ENCODE measurements at places on chromosomes 2 and 18.

DNA sequence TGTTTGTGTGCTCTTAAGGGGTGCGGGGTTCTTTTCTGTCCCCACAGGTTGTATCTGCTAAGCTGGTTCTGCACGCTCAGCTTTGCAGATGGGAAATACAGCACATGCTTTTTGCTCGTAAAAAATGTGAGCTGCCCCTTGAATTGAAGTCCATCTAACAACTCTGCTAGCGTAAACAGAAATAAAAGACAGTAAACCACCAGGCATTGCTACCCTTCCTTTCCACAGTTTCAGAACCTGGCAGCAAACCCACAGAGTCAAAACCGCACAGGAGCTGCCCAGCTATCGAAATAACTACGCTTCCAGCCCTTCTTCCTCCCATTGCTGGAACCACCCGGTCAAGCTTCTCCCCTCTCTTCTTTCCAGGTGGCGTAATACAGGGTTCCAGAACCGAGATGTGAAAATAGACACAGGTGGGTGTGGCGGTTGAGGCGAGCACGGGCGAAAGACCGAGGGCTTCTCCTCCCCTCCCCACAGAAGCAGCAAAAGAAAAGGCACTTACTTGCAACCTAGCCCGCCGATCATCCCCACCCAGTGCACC lies 479 bp downstream of the SCN9A start:
- DNase-seq, result peak; percentile 2

DNA sequence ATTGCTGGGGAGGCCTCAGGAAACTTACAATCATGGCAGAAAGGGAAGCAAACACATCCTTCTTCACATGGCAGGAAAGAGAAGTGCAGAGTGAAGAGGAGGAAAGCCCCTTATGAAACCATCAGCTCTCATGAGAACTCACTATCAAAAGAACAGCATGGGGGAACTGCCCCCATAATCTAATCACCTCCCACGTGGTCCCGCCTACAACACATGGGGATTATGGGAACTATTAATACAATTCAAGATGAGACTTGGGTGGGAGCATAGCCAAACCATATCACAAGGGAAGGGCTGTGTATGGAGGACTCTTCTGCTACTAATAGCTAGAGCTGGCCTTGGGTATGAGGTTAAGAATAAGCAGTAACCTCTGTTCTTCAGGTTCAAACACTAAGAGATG lies 8.8 kb upstream of the SETBP1 start:
- no peak for DNase-seq

DNA sequence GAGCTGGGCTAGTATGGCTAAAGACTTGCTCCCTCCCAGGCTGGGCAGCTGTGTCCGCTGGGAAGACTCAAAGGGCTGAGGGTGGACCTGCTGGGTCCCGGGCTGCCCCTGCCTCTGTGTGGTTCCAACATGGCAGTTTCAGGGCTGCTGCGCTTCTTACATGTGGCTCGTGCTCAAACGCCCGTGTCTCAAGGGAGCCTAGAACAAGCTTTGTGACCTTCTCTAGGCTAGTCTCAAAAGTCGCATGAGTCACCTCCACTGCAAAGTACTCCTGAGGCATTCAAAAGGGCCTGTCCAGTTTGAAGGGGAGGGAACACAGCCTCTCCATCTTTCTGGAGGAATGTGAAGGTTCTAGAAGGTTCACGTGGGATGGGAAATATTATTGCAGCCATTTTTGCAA lies 44.7 kb upstream of the RAB31 start:
- DNase-seq, result no peak

DNA sequence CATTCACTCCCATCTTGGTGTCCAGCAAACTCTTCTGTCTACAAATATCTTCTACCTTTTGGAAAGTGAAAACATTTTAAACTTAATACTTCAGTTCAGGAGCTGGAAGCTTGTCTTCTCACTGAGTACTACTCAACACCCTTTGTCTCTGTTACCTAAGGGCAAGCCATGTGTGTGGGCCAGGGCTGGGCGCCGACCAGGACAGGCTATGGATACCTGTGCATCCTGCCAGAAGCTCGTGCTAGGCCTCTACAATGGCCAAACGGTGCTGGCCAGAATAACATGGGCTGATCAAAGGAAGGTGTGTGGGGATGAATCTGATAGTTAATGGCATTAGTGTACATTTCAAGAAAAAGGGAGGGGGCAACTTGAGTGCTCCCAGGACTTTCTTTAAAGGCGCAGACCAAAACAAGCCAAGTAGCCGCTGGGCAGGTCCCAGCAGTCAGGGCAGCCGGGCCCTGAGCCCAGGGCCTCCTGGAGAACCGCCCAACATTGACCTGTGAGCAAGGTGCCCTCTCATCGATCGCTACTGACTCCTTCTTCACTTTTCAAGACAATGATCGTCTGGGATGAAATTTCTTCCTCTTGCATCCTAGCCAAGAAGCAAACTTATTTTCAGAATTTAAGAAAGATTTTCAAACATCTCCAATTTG lies 29.0 kb upstream of the ID2 start:
- no peak for DNase-seq

- no peak for DNase-seq
Measured at GRCh38 chr2:159256159-159256558, 30.3 kb downstream of the WDSUB1 start.

DNA sequence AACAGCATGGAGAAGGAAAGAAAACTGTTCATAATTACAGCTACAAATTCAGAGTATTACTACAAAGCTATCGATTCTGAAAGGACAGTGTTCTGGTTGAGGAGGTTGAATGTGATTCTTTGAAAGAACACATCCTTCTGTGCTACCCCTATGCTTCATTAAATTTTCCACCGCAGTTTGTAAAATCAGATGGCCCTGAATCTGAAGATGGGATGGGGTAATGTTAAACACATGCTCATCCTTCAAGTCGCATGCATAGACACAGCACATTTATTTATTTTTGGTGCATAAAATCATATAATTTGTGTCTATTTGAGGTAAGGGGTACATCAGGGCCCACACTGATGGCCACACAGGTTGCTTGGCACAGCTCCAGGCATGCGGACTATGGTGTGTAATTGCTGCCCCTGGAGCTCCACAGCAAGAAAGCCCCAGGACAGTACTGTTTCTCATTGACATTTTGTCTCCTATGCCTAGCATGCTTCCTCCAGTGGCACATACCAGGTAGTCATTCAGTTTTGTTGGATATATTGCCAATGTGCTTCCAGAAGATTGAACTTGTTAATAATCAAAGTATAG lies 238.8 kb upstream of the TANK start:
- DNase-seq, result no peak

DNA sequence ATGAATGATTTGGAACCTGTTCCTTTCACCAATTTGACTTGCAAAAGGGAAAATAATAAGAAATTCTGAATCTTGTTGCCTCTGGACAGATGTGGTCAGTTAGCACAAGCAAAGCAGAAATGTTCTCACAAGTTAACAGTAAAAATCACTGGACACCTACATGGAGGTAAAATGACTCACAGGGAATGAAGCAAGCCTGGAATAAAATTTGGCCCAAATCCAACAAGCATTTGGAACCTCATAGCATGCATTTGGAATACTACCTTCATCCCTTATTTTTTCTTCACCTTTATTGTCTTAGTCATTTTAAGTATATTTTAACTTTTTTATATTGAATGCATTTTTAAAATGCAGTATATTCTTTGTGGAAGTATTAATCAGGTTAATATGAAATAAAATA lies 602.9 kb downstream of the ARHGAP15 start:
- DNase-seq, result peak; percentile 56

- no peak for DNase-seq
Measured at GRCh38 chr18:59101830-59102414, 37.8 kb upstream of the SEC11C start.

DNA sequence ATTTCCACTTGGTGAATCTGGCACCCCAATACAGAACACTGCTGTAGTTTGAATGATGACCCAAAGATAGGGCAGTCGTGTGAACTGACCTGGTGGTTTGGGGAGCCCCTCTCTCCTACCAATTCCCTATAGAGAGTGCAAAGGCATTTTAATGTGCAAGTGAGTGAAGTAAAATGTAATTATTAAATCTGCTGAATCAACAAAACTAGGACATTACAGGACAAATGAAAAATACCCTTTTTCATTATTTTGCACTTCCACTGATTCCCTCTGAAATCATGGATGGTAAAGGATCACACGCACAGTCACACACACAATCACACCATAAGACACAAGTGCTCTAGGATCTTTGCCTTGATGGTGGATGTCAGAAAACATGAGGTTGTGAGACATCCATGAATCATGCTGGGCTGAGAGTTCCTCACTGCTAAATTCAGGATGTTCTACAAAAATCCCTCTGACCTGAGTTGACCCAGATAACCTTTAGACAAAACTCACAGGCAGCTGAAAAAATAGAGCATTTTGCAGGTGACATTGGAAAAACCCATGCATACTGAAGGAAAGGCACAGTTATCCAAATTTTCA lies 197.4 kb downstream of the FBXO15 start:
- DNase-seq, result no peak

GRCh38 chr2:236940916-236941520 lies 144.7 kb upstream of the COPS8 start:
- DNase-seq, result no peak

DNA sequence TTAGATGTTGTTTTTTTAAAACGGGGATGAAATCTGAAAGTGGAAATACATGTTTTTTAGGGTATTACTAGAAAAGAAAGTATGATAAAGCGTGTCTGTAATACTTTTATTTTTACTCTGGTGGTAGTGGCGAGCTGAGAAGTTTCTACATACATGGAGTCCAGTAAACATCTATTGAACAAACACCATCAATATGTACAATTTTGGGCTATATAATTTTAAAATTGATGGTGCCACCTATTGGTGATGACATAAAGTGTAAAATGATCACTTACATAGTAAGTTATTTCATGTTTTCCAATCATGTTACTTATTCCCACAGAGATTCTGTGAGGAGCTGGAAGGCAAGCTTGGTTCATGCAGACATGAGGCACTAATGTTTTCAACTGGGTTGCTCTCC lies 31.5 kb upstream of the NFE2L2 start:
- DNase-seq, result peak; percentile 30

DNA sequence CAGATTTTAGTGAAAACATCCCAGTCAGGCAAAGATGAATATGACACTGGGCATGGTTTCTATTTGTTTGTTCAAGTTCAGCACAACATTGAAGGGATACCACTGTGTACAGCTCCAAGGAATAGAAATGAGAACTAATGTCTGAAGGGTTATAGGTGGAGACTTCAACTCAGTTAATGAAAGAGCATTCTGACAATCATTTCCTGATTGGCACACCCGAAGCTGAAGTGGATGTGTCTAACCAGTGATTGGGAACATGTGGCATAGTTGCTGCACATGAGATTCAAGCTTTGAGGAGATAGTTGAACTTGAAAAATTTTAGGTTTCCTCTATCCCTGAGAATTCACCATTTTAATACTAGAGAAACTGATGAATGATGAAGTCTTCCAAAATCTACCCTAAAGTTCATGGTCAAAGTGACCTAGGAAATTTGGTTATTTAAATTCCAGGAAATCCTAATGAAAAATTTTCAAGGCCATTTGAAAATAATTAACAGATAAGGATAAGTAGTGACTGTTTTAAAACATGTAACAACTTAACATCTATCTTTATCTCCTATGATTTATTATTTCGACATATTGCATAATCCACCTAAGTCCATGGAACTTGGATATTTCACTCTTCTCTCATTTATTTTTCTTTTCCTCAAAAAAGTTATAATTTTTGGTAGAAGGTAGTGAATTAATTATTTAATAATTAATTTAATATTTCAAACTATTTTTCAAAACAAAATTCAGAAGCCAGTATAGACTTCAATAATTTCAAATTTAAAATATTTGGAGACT lies 38.0 kb downstream of the SLC9A4 start:
- no peak for DNase-seq

DNA sequence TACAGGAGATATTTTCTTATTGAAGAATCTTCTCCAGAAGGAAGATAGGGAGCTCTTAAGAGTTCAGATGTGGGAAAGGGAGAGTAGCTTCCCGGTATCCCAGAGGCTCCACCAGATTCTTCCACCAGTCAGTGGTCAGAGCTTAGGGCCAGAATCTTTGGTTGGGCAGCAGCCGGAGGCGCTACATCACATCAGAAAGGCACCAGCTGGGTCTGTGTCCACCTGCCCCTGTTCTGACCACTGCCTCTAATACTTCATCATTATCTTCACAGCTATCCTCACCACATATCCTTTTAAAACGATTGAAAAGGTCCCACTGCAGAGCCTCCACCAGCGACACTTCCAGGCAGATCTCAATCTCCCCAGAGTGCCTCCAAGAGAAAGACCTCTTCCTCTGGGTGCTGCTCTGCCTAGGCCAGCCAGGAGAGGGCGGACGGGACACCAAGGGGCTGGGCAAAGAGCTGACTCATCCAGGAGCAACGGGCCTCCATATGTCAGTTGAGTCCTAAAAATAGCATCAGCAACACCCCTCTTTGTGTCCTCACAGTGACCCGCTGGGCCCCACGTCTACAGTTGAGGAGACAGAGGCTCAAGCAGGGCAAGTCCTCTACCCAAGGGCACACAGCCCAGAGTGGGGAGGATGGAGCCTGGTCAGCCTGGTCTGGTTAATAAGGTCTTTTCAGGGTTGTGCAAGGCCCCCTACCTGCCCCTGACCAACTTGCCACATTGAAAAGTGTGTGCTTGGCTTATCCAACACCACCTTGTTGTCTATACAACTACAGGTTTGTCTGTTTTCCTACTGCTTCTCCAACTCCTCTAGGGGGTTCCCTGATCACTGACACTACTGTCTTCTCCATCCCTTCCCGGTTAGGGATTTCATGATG lies 81.2 kb downstream of the ADD2 start:
- DNase-seq, result peak; percentile 74

GRCh38 chr2:138333677-138334076 lies 167.9 kb upstream of the SPOPL start:
- no peak for DNase-seq

DNA sequence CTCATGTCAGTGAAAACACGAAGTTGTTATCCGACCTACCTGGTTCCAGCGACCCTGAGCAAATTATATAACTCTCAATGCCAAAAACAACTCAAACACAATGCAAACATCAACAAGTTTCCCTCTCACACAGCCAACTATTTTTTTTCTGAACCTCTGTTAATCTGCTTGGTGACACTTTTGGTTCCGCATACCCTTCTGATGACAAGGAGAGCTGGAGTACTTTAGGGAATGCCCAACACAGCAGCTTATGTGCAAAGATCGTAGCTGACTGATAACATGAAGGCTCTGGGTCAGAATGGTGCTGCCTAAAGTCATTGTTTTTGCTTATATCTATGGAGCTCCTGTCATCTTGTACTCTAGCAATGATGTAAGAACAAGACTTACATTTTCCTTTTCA lies 72.7 kb upstream of the CCDC68 start:
- no peak for DNase-seq

GRCh38 chr2:235918876-235919275 lies 249.3 kb downstream of the GBX2 start:
- DNase-seq, result no peak

GRCh38 chr2:205235434-205235833 lies 446.9 kb upstream of the NRP2 start:
- peak; percentile 55 for DNase-seq

GRCh38 chr2:39851651-39852110 lies 72.6 kb upstream of the THUMPD2 start:
- DNase-seq, result no peak
